ENCODE measurements at places on chromosomes 3 and 15. TPM values are rescaled to one million over a fixed set of nuclear protein-coding genes. Genes with fewer than 3 reads are reported as not detected.
A peak's percentile ranks its signal among the peaks of the same experiment; 100 is the strongest.

DNA sequence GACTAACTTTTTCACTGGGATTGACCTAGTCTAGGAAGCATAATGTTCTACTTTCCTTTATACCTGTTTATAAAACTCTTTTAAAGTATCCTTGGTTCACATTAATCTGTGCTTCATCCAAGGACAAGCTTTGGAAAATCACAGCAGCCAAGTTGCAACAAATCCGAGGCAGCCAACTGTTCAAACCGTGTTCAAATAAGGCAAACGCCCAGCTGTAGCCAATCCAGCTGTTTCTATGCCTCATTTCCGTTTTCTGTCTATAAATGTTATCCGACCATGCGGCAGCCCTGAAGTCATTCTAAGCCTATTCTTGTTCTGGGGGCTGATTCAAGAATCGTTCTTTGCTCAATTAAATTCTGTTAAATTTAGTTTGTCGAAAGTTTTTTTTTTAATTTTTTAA lies 78.3 kb downstream of the FMN1 start:
- no peak for DNase-seq

- DNase-seq, result no peak
Measured at GRCh38 chr3:171115667-171116066, 89.1 kb upstream of the SLC2A2 start.

DNA sequence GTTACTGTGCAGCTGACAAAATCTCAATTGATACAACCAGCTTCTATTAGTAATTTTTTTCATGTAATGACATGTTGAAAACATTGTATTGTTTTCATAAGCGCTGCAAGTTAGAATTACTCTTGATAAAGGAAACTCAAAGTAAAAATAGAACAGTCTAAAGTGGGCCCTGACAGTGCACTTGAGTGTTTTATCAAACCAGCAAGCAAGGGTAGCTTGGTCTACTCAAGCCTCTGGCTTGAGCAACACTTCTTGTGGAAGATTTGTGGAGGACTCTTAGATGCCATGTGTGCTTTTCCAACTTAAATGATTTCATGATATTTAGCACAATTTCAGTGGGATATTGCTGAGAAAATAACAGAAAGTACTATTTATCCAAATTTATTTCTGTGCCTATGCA lies 575.7 kb upstream of the ZNF717 start:
- no peak for DNase-seq

- DNase-seq, result no peak
Measured at GRCh38 chr3:158106766-158107471, 699 bp upstream of the SHOX2 start.

GRCh38 chr3:141648055-141648910 lies 89.8 kb upstream of the RNF7 start:
- no peak for DNase-seq

DNA sequence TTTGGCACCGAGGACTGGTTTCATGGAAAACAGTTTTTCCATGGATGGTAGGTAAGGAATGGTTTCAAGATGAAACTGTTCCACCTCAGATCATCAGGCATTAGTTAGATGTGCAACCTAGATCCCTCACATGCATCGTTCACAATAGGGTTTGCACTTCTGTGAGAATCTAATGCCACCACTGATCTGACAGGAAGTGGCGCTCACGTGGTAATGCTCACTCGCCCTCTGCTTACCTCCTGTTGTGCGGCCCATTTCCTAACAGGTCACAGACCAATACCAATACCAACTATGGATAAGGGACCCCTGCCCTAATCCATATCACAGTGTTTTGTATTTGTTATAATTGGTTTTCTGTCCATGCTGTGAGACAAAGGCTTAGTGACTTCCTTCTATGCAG lies 58.9 kb downstream of the SLMAP start:
- no peak for DNase-seq

- no peak for DNase-seq
Measured at GRCh38 chr15:77818484-77819047, 185.9 kb upstream of the LINGO1 start.

DNA sequence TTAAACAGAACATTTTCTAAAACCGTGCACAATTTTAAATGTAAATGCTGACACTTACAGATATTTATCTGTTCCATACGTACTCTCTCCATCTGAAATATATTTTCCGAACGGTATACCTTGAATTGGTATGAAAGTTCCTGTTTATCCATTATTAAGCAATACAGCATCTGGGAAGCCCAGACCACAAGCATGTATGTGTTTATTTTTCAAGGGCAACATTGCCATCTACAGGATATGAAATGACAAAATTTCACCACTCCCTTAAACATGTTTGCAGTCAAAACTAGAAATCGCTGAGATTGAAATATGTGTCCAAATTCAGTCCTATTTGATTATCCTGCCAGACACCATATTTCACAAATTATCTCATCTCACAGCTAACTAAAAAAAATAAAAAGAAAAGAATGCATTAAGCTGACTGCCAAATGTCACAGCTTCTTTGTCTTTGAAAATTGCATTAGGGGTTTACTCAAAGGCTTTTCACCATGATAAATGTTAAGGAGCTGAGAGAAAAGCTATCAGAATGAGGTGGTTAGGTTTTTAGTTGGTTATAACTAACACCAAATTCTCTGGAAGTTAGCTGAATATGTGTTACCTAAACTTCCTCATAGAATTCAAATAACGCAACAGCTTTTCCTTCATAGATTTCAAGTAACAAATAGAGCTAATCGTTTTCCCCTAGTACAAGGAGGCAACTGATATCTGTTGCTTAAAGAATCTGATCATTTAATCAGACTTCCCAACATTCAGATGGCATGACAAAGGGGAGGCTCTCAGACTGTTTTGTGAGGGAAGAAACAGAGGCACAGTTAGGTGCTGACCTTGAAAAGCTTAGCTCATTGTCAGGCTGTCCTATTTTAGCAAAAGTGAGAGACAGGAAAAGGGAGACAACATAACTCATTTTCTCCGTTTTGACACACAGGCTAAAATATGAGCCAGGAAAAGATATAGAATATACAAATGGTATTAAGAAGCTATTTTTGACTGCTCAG lies 533.1 kb downstream of the TBL1XR1 start:
- no peak for DNase-seq

GRCh38 chr3:113019182-113020137 lies 28.7 kb downstream of the GTPBP8 start:
- peak; percentile 73 for DNase-seq

DNA sequence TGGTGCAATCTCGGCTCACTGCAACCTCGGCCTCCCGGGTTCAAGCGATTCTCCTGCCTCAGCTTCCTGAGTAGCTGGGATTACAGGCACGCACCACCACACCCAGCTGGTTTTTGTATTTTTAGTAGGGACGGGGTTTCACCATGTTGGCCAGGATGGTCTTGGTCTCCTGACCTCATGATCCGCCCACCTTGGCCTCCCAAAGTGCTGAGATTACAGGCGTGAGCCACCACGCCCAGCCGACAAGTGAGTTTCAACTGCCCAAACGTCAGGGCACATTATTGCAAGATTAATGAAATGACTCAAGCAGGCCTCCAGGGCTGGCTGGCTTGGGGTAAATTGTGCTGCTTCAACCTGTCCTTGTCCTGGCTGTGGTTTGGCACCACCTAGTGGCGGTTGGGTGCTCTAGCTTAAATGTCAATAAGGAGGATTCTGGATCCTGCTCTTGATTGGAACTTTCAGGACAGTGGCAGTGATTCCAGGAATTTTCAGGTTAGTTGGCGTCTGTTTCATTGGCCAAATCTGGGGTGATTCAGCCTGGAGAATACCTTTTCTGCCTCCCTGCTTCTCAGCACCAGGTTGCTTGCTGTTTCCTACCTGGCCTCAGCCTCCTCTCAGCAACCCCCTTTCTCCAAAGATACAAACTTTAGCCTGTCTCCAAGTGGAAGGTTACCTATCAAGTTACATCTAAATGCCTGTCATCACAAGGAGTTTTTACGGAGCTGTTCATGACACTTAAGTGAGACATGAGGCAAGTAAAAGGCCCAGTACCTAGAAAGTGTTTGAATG lies 32.4 kb upstream of the SACM1L start:
- DNase-seq, result peak; percentile 73

DNA sequence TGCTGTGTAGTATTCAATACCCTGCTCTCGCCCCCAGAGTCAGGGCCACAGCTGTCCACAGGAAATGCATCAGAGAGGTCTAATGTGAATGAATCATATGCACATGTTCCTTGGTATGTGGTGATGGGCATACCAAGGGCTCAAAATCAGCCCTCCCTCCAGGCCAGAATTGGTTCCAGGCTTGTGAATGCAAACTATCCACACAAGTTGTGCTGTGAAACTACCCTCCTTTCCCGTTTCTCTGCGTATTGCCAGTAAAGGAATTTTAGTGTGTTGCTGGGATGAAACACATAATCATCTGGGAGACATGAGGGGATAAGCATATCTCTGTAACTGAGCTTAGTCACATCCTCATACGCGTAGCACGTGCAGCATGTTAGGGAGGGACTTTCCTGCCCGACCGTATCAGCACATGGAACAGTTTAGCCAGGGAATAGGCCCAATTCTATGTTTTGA lies 9.2 kb upstream of the MME start:
- no peak for DNase-seq

DNA sequence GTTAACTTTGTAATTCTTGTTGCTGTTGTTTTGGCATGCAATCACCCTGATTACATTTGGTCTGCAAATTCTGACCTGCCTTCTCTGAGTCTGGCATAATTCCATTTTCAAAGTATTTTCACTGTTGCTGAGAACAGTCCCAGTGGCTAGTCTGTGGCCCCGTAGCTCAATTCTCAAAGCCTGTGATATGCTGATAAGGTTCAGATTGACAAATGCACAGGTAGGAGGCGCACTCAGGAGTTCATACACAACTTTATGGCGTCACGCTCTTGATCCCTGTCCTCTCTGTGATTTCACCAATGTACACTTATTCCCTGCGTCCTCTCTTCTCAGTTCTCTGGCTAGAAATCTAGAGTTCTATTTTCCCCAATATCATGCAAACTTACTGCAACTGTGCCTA lies 376.6 kb upstream of the SLCO3A1 start:
- no peak for DNase-seq

DNA sequence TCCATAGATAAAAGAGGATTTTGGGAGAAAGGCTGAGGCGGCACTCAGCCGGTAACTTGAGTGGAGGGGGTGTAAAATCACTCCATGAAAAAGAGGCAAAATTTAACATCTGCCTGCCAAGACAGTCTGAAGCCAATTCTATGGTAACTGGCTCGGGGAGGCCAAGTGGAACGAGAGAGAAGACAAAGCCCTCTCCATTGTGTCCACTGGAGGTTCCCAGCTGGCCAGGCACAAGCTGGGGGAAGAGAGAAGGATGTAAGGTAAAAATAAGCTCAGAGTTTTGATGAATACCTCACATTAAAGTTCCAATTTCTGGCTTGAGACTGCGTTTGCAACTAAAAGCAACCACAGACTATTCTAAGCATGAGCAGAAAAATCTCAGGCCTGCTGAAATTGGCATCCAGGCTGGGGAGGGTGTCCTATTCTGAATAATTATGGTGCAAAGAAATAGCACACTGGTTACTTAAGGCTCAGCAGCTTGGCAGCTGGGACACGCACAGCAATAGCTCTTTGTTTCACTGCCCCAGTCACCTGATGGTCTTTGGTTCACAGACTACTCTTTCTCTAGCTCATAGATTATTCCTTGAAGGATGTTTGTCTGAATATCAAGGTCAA lies 48.8 kb downstream of the CHRD start:
- DNase-seq, result no peak

DNA sequence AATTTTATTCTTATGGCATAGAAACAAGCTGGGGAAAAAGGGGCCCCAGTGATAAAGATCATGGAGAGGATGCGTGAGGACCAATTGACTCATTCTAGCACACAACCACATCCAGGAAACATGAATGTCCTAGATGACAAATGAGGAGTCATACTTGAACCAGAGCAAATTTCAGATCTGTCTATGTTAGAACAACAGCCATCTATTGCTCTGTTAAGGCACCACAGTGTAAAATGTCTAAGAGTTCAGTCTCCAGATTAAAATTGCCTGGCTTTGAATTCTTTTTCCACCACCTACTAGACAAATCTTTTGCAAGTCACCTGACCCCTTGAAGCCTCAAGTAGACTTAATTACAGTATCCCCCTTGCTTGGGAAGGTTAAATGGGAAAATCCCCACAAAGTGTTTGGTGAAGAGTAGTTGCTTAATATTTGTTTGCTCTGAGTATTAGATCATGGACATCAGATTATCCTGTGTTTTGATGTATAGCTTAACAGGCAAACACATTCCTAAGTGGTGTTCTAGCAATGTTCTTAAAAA lies 258.7 kb upstream of the TGFBR2 start:
- DNase-seq, result peak; percentile 40

DNA sequence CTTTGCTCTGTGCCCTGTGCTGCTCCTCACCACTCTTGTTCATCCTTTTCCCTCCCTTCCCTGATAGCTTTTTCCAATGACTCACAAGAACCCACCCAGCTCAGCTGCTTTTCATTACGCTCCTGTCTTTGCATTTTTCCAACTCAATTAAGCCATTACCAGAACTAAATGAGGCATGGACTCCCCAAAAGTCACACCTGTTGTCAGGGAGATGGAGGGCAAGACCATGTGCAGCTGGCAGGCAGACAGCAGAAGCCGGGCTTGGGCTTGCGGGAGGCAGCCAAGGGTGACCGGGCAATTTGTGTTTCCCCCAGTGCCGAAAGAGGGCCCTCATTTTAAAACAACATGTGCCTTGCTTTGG lies 64.3 kb downstream of the CASR start:
- DNase-seq, result no peak

DNA sequence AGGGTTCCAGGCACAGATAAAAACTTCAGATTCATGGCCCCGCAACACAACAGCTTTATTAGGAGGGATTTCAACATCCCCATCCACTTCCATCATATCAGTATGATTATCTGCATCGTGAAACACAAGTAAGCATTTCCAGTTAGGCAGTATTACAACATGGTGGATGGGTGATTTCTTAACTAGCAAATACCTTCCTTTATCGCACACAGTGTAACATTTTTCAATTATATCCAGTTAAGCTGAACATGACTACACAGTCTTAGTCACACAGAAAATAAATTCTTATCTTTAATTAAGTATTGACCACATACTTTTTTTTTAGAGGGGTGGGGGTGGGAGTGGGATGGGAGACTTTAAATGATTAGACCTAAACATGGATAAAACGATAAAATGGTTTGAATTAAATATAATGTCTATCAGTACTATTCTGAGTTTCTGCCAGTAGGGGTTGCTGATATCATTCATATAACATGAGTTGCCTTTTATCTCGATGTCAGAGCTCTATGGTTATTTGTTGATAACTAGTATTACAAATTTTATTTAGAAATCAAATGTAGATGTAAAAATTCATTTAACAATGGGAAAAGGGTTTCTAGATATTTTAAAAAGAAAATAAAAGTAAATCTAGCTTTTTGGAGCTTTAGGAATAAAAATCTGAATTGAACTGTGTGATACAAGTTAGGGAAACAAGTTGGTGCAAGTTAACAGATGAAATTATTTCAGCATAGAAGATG lies 146.6 kb downstream of the TBL1XR1 start:
- DNase-seq, result no peak

The SLC6A1 gene
- not detected for total RNA-seq

The UROC1 gene
- not detected for total RNA-seq

The ESYT3 gene
- total RNA-seq, result 0.09 TPM

The GOLGA6D gene
- total RNA-seq, result not detected

The MBNL1 gene
- total RNA-seq, result 230 TPM

The LARP6 gene
- not detected for total RNA-seq
